Nephron progenitor cell (in vitro differentiated cells): ENCODE measurements at places on chromosomes 16 and 17.

GRCh38 chr16:75527825-75528299 is 8.0 kb downstream of the CHST5 start:
- no peak for DNase-seq

DNA sequence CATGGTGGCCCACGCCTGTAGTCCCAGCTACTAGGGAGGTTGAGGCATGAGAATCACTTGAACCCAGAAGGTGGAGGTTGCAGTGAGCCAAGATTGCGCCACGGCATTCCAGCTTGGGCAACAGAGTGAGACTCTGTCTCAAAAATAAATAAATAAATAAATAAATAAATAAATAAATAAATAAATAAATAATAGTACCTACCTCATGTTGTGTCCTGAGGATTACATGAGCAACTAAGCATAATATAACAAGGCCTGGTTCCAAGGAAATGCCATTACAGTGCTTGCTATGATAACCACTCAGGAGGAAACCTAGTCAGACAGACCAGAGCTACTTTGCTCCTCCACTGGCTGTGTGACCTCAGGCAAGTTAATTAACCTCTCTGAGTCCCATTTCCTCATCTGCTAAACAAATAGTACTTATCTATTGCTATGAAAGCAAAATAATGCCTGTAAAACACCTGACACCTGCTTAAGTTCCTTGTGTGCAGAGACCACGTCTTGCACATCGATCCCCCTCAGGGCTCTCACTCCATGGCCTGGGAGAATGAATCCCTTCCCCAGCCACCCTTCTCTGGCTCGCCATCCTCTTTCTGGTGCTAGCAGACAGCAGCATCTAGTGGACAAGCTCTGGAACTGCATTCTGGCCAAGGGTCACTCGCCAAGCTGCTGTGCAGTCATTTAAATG is 7.5 kb downstream of the EPOP start:
- DNase-seq = peak; percentile 78

DNA sequence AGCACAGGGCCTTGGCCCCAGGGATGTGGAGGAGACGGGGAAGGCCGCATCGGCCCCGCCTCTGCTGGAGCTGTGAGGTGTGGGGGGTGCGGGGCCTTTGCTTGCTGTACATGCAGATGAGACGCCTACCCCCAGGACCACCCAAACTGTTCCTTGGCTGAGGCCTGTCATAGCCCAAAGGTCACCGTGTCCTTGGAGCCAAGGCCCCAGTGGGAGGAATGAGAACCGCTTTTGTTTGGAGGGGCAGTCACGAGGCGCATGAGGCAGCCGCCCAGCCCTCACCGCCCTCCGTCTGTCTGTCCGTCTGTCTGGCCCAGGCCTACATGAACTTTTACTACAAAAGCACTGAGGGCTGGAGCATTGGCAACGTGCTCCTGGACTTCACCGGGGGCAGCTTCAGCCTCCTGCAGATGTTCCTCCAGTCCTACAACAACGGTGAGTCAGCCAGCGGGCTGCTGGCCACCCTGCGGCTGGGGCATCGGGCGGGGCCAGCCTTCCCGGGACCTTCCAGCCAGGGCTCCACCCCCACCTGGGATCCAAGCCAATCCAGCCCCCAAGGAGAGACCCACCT is 8.8 kb downstream of the TAX1BP3 start:
- no peak for DNase-seq

DNA sequence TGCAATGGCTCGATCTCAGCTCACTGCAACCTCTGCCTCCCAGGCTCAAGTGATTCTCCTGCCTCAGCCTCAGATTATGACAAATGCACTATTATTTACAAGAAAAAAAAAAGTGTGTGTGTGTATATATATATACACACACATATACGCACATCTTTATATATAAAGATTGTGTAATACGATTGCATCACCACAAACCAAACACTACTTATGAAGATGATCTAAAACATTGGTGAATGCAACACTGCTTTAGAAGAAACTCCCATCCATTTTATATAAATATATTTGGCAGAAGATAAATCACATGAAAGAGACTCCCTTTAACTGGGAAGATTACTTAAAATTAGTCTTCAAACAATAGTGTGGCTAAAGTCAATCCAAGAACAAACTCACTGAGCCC is 96.7 kb downstream of the SYCE1L start:
- no peak for DNase-seq

- no peak for DNase-seq
These were observed 17.2 kb upstream of the RCVRN start for GRCh38 chr17:9922012-9922848.

DNA sequence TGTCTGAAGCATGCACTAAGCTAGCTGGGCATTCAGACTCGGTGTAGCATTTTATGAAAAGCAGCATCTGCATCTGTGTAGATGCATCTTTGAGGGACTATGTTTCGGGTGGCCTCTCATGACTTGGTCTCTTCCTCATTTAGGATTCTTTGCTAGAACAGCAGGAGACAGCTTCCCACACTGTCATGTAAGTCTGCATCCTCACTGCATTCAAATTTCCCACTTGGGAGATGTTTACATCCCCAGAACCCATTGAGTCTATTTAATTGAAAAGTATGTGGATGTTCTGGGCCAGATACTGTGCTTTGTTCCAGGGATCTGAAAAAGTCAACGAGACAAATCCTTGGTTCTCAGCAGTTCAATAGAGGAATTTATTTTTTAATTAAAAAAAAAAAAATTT is 198.6 kb upstream of the EEF2KMT start:
- no peak for DNase-seq

DNA sequence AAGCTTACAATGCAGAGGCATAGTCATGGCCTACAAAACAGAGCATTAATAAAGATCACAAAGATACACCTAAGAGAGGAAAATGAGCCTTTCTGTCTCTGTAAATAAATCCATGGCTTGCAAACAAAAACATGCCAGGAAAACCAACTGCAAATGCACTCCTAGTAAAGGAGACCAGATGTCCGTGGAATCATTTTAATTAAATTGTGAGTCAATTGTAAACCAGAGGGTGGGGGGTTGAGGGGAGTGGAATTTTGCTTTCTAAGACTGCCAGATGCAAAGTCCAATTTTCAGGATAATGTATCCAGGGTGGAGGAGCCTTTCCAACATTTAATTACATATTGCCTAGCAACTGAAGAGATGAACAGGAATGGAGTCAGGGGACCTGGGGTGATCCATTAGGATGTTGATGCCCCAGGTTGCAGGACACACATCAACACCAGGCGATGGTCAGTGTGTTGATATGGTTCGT is 390.3 kb upstream of the CCL2 start:
- no peak for DNase-seq

DNA sequence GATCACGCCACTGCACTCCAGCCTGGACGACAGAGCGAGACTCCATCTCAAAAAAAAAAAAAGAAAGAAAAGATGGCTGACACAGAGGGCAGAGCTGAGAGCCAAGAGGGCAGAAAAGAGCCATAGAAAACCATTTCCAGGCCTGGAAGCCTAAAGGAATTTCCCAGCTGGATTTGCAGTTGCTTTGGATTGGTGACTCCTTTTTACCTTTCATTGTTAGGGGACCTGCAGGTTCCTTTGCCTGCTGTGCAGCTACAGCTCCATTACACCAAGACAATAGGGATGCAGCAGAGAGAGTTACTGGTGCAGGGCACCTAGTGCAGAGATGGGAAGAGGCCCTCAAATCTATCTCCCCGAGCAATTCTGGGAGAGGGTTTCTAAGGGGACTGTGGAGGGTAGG is 18.4 kb downstream of the ZNF668 start:
- no peak for DNase-seq

DNA sequence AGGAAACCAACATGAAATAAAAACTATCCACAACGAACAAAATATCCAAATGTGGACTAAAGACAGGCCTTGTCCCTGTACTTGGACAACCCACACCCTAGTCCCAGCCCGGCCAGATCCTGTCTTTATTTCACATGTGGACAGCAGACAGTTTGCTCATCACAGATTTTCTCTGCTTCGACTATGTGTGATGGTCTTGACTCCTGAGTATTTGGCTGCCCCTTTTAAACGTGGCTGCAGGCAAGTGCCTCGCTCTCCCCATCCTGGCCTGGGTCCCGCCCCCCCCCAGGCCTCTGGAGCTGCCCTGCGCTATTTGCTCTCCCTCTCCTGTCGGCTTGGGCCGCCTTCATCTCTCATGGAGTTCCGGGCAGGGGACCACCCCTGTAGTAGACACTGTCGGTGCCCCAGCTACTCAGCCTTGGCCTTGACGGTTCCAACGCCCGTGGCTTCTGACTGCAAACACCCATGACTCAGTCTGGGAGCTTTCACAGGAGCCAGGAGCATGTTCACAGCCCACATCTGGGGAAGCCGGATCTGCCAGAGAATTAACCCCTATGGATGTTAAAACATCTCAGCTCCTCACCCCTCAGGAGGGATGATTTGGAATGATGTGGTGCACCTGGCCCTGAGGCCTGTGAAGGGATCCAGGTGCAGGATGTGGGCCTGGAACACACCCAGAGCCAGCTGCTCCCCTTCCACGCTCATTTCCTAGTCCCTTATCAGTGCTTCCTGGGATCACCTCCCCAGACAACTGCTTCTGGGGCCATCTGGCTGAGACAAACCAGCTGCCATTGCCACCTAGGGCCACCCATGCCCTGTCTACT is 229.7 kb upstream of the RPL38 start:
- DNase-seq = no peak

GRCh38 chr16:11692651-11693050 is 24.4 kb downstream of the SNN start:
- DNase-seq = no peak

- no peak for DNase-seq
These were observed 7.5 kb upstream of the NKD1 start for GRCh38 chr16:50540711-50541007.

- no peak for DNase-seq
These were observed 9.2 kb downstream of the STAT3 start for GRCh38 chr17:42378959-42379594.

DNA sequence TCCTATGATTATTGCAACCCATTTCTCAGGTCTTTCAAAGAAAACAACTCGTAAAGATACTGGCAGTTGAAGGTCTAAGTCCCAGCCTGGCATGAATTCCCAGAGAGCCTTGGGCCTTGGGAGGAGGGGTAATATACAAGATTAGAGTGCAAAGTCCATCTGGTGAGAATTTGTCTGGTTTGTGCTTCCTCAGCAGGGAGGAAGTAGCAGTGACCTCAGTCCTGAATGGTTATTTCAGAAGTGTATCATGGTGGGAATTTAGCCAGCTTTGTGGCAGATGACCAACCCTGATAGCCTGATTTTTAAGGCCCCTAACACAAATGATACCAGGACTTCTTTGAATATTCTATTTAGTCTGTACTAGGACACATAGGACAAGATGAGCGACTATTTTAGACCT is 151.2 kb upstream of the TBX2 start:
- DNase-seq = no peak

GRCh38 chr16:15648135-15648730 is 1.8 kb upstream of the NDE1 start:
- DNase-seq = no peak

DNA sequence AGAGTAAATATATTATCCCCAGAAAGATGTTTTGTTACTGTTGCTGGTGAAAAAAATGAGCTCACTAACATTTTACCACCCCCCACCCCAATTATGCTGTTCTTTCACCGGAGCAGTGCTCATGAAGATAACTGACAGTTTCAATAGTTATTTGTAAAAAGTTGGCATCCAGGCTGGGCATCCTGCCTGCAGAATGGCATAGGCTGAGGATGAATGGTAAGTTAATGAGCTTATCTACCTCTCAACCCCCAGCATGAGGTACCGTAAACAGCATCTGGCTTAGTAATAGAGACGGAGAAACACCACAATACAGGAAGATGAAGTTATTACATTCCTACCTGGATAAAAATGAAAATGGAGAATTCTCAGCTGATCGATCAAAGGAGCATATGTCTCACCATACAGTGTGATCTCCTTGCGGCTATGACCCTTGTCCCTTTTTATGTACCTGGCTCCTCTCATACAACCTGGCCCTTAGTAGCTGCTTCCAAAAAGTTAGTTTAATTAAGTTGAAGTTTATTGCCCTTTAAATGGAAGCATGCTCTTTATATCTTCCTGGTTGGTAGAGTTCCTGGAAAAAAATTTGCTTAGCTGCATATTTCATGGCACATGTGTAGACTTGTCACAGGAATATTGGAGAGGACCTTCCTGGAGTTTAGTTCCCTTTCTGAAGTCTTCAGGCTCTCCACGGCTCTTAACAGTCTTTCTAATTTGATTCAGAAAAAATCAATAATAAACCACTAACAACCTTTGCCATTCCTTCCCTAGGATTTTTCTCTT is 61.2 kb upstream of the MPHOSPH6 start:
- DNase-seq = no peak

- DNase-seq = no peak
These were observed 37.1 kb upstream of the SLC25A19 start for GRCh38 chr17:75326226-75326848.

- DNase-seq = peak; percentile 83
These were observed 633 bp upstream of the NOL3 start for GRCh38 chr16:67169642-67170167.

GRCh38 chr17:65551267-65552040 is 10.0 kb downstream of the AXIN2 start:
- DNase-seq = no peak

- no peak for DNase-seq
These were observed 167.3 kb upstream of the IRX3 start for GRCh38 chr16:54453871-54454270.

GRCh38 chr17:48406936-48407567 is 23.0 kb downstream of the SKAP1 start:
- DNase-seq = no peak

DNA sequence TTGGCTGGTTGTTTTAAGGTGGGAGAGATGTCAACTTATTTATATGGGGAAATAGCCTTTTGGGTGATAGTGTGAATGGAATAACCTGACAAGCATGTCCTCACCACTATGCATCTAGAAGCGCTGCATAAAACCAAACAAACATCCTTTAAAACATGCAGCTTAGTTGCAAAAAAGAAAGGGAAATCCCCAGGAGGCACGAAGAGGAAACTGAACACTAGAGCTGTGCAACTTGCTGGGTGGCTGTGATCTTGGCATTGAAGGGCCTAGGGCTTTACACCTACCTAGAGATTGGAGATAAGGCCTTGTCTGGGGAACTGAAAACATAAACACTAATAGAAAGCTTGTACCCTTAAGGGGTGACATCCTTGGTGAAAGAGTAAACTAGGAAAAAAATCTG is 7.3 kb downstream of the C16orf54 start:
- DNase-seq = no peak

GRCh38 chr17:61627125-61627524 is 36.1 kb upstream of the NACA2 start:
- no peak for DNase-seq

- DNase-seq = no peak
These were observed 416.3 kb upstream of the CDH5 start for GRCh38 chr16:65950211-65950610.
